ENCODE measurements at places on chromosomes 3 and 15.
A peak's percentile ranks its signal among the peaks of the same experiment; 100 is the strongest.

- no peak overlapping the region for H3K4me3 ChIP-seq
- H3K27ac ChIP-seq, result peak overlapping the region; percentile 48
- no peaks in the 10 kb centered on the region for H3K27me3 ChIP-seq
- peaks cover 11% of the 10 kb centered on the region for H3K4me1 ChIP-seq
- H3K36me3 ChIP-seq, result peaks cover 3% of the 10 kb centered on the region
These were observed 79.0 kb upstream of the MLF1 start for GRCh38 chr3:158491968-158492367.

GRCh38 chr15:76401285-76401684 lies 64.7 kb downstream of the ISL2 start:
- H3K4me1 ChIP-seq, result peaks cover 27% of the 10 kb centered on the region
- peaks cover 20% of the 10 kb centered on the region for H3K36me3 ChIP-seq
- no peak overlapping the region for H3K4me3 ChIP-seq
- no peaks in the 10 kb centered on the region for H3K27me3 ChIP-seq
- no peak for DNase-seq
- H3K27ac ChIP-seq, result peak overlapping the region; percentile 4

DNA sequence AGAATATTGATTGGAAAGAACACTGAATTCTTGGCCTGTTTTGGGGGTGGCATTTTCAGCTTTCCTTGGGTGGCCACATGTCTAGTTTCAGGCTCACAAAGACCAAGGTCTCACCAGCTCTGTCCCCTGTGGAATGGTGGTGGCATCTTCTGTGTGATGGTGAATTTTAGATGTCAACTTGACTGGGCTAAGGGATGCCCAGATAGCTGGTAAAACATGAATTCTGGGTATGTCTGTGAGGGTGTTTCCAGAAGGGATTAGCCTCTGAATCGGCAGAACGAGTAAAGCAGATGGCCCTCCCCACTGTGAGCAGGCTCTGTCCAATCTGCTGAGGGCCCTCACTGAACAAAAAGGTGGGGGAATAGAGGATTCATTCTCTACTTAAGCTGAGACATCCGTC lies 34.4 kb upstream of the MYZAP start:
- no peak overlapping the region for H3K27ac ChIP-seq
- DNase-seq, result no peak
- peaks cover 11% of the 10 kb centered on the region for H3K27me3 ChIP-seq

DNA sequence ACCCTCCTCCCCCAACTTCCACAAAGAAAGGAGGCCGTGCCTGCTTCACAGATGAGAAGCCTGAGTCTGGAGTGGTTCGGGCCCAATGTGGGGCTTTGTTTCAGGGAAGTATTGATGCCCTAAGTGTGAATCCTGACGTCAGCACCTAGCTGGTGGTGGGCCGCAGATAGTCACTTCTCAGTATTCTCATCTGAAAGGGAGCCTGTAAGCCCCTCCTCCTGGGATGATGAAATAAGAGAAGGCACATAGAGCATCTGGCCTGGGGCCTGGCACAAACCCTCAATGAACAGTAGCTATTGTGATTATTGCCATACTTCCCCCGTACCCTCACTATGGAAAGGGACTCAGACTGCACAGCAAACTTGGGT lies 24.8 kb downstream of the LINGO1 start:
- H3K4me1 ChIP-seq, result peaks cover 94% of the 10 kb centered on the region
- DNase-seq, result no peak
- H3K27ac ChIP-seq, result no peak overlapping the region
- H3K36me3 ChIP-seq, result no peaks in the 10 kb centered on the region
- H3K27me3 ChIP-seq, result peaks cover 4% of the 10 kb centered on the region

DNA sequence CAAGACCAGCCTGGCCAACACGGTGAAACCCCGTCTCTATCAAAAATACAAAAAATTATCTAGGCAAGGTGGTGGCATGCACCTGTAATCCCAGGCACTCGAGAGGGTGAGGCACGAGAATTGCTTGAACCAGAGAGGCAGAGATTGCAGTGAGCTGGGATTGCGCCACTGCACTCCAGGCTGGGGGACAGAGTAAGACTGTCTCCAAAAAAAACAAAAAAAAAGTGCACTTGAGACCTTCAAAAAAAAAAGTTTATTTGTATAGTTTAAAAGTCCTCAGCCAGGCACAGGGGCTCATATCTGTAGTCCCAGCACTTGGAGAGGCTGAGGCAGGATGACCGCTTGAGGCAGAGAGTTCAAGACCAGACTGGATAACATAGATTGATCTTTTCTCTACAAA lies 2.1 kb downstream of the PBRM1 start:
- peak overlapping the region; percentile 95 for H3K4me3 ChIP-seq
- H3K4me1 ChIP-seq, result peaks cover 62% of the 10 kb centered on the region
- H3K27ac ChIP-seq, result peak overlapping the region; percentile 51

- DNase-seq, result no peak
- peaks cover 10% of the 10 kb centered on the region for H3K4me1 ChIP-seq
- H3K36me3 ChIP-seq, result no peaks in the 10 kb centered on the region
- H3K27ac ChIP-seq, result no peak overlapping the region
These were observed 106.8 kb downstream of the GABRG3 start for GRCh38 chr15:27077790-27078189.

DNA sequence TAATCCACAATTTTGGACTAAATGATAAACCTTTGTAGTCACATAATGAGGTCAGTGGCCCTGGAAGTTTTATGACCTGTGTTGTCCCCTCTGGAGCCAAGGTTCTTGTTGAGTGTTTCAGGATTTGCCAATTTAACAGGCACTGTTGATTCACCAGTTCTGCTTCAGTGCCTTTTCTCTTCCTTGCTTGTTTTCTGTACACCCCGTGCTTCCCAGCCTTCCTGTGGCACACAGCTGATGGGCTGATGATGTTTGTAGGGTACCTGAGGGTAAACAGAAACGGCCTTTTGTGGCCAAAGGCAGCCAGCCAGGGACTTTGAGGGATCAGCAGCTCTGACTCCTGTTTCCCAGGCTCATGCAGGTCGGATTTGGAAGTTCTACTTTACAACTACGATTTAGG lies 13.3 kb downstream of the GYG1 start:
- no peak overlapping the region for H3K4me3 ChIP-seq
- no peaks in the 10 kb centered on the region for H3K27me3 ChIP-seq
- DNase-seq, result peak; percentile 7
- H3K27ac ChIP-seq, result peak overlapping the region; percentile 96
- peaks cover 20% of the 10 kb centered on the region for H3K4me1 ChIP-seq
- peaks cover 11% of the 10 kb centered on the region for H3K36me3 ChIP-seq

- peaks cover 11% of the 10 kb centered on the region for H3K4me1 ChIP-seq
- no peaks in the 10 kb centered on the region for H3K36me3 ChIP-seq
- H3K27me3 ChIP-seq, result peaks cover 4% of the 10 kb centered on the region
- no peak for DNase-seq
- no peak overlapping the region for H3K4me3 ChIP-seq
- H3K27ac ChIP-seq, result no peak overlapping the region
These were observed 89.5 kb downstream of the IL20RB start for GRCh38 chr3:137047240-137047639.

GRCh38 chr15:74258456-74259291 lies 22.5 kb downstream of the CCDC33 start:
- H3K4me1 ChIP-seq, result peaks cover 44% of the 10 kb centered on the region
- H3K27ac ChIP-seq, result no peak overlapping the region
- H3K36me3 ChIP-seq, result no peaks in the 10 kb centered on the region
- DNase-seq, result no peak
- H3K4me3 ChIP-seq, result no peak overlapping the region

DNA sequence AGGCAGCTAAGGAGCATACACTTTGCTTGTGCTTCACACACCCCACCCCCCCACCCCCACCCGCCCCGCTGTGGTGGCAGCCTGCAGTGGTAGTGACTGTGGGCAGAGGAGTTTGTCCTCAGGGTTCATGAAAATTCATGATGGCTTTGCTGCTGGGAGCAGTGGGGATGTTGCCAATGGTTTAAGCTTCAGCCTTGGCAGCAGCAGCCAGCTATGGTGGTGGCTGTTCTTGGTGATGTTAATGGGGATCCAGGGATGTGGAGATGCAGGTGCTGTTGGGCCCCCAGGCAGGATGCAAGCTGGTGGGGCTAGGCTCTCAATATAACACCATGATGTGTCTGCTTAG lies 55.8 kb downstream of the TNFAIP8L3 start:
- peaks cover 15% of the 10 kb centered on the region for H3K36me3 ChIP-seq
- H3K4me3 ChIP-seq, result no peak overlapping the region
- H3K4me1 ChIP-seq, result peaks cover 14% of the 10 kb centered on the region
- no peaks in the 10 kb centered on the region for H3K27me3 ChIP-seq
- DNase-seq, result no peak

DNA sequence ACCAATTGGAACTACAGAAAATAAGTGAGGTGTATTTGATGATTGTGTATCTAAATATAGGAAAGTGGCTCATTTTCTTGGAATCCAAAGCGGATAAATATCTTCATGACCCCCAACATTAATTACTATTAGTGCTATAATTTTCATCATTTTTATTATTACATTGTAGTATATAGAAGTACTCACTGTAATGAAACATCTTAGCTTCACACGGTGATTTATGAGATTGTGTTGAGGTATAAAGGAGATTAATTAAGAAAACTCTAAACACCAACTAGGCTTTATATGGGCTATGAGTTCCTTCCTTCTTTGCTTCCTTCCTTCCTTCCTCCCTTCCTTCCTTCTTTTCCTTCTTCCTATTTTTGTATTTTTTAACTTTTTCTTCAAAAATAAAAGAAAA lies 52.2 kb downstream of the EPHA3 start:
- H3K27me3 ChIP-seq, result peaks cover 3% of the 10 kb centered on the region
- no peak for DNase-seq
- no peaks in the 10 kb centered on the region for H3K36me3 ChIP-seq
- H3K27ac ChIP-seq, result no peak overlapping the region
- H3K4me1 ChIP-seq, result peaks cover 15% of the 10 kb centered on the region
- no peak overlapping the region for H3K4me3 ChIP-seq

DNA sequence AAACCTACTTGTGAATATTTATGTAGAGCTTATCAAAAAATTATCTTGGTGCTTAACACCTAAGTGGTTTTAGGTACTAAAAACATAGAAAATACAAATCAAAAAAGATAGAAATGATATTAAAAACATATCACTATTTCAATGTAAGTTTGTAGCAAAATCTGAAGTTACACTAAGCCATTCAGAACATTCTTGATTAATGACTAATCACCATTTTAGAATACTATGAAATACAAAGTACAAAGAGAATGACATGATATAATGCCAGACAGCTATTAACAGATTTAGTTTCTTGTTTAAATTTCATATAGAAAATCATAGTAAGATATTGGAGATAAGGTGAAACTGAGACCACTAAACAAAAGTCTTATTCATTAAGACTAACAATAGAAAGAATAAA lies 169.7 kb upstream of the AGTR1 start:
- no peak for DNase-seq
- H3K4me1 ChIP-seq, result no peaks in the 10 kb centered on the region
- H3K36me3 ChIP-seq, result no peaks in the 10 kb centered on the region
- no peak overlapping the region for H3K27ac ChIP-seq
- H3K4me3 ChIP-seq, result no peak overlapping the region

DNA sequence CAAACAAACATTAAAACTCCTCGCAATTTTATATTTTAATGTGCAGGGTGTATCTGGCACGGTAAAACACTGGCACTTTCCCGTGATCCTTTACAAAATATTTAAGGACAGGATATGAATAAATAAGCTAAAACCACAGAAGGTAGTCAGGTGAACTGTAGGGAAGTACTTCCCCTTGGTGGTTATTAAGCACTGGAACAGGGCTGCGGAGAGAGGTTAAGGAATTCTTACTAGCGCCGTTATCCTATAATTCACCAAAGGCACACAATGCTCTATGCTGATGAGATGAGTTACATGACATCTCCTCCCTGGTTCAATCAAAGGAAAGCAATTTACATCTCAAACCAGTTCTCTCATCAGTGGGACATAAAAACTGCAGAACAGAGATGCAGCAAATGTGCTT lies 289.8 kb downstream of the ZBTB20 start:
- no peaks in the 10 kb centered on the region for H3K4me1 ChIP-seq
- H3K27ac ChIP-seq, result no peak overlapping the region
- H3K4me3 ChIP-seq, result no peak overlapping the region
- H3K36me3 ChIP-seq, result no peaks in the 10 kb centered on the region
- DNase-seq, result no peak

DNA sequence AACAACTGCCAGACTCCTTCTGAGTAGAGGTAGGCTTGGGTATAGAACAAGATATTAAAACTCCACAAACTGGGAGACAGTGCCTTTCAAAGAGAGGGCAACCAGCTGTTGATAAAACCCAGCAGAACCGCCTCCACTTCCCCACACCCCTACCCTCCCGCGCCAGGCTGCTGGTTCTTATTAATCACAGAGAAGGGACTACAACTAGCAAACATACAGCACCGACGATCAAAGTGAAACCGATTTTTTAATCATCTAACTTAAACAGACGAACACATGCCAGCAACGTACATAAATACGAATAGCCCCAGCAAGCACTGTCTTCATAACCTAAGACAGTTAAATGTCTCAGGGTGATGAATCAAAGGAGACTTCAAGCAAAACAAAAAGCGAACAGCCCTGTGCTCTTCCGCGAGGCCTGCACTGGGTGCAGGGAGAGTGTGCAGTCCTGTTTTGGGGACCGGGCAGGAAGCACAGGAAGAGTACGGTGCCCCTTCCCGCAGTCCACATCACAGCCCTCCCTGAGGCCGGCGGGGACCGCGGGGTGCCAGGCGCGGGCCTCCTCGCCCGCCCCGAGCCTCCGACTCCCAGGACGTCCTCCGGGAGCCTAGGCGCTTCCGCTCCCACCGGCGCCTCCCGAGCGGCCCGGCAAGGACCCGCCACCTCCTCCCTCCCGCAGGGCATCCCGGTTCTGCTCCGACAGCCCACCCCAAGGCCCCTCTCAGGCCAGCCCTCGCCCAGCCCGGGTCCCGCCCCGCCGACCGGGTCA lies 75.1 kb upstream of the VGLL4 start:
- H3K4me3 ChIP-seq, result peak overlapping the region; percentile 97
- peaks cover 46% of the 10 kb centered on the region for H3K4me1 ChIP-seq
- H3K36me3 ChIP-seq, result no peaks in the 10 kb centered on the region
- H3K27me3 ChIP-seq, result peaks cover 32% of the 10 kb centered on the region

DNA sequence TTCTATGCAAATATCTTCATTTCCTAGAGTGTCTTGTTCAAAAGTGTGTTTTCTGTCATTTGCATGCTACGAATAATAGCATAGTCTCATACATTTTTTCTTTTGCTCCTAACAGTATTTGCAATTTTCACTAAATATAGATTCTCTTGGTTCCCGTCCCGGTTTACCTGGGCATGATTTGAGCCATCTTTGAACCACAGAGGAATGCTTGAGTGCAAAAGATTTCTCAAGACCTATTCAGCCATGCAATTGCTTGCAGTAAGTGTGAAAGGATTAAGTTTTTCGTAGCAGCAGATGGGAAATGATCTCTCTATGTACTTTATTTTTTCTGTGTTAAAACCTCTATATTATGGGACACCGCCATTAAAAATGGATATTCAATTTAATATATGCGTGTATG lies 733.0 kb downstream of the ZPLD1 start:
- no peak overlapping the region for H3K4me3 ChIP-seq
- no peaks in the 10 kb centered on the region for H3K27me3 ChIP-seq
- H3K27ac ChIP-seq, result no peak overlapping the region
- DNase-seq, result no peak
- H3K4me1 ChIP-seq, result no peaks in the 10 kb centered on the region
- H3K36me3 ChIP-seq, result no peaks in the 10 kb centered on the region

DNA sequence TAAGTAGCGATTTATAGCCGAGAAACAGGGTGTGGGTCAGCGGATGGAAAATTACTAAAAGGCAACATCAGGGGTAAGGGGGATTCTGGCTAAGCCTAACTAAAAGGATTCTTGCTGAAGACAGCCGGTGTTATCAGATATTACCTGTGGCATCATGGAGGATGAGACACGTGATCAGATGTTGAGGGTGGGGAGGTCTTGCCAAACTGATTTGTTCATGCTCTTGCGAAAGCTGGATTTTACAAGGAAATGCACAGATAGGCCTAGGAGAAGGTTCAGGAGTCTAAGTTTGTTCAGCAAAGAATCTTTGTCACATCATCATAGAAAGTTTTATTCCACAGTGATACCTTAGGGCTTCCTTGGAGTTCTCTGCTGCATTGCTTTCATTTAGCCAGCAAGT lies 396.8 kb upstream of the TBL1XR1 start:
- no peaks in the 10 kb centered on the region for H3K36me3 ChIP-seq
- no peak for DNase-seq
- H3K27ac ChIP-seq, result peak overlapping the region; percentile 42
